Suppressor macrophage (primary cell): ENCODE measurements at places on chromosomes 4 and X.

- peak; percentile 48 for DNase-seq
Measured at GRCh38 chrX:129318375-129318774, 204.9 kb downstream of the SMARCA1 start.

DNA sequence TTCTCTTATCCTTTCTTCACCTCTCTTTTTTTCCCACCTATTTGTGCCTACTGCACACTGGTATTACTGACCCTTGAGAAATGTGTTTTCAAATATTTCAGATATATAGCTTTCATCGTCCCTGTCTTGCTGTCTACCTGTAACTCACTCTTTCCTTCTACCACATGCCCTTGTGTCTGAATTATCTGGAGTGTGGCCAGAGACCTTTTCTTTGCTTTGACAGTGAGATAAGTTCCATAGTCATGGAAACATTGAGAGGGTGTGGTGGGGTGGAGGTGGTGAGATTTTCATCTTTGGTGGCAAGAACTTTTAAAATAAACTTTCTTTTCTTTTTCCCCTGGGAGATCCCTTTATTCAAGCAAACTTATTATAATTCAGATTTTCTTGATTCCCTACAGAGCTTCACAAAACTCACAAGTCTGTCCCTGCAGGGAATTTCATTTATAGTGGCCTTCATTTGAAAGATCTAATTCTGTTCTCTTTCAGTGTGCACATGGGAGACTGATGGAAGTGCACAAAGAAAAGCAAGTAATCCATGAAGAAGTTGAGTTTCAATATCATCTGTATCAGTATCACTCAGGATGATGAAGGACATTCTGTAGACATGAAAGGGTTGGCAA, 95.7 kb downstream of the SH2D1A start:
- no peak for DNase-seq

GRCh38 chr4:102037566-102037965, 247.0 kb downstream of the BANK1 start:
- DNase-seq = no peak

DNA sequence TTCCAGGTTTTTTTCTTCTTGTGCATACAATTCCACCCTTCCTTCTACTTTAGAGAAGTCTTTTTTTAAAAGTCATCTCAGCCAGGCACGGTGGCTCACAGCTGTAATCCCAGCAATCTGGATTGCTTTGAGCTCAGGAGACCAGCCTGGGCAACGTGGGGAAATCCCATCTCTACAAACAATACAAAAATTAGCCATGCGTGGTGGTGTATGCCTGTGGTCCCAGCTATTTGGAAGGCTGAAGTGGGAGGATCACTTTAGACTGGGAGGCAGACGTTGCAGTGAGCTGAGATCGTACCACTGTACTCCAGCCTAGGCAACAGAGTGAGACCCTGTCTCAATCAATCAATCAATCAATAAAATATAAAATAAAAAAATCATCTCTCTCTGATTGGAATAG, 14.8 kb downstream of the ELOVL6 start:
- no peak for DNase-seq

- no peak for DNase-seq
Measured at GRCh38 chrX:55640854-55641253, 17.7 kb downstream of the FOXR2 start.

DNA sequence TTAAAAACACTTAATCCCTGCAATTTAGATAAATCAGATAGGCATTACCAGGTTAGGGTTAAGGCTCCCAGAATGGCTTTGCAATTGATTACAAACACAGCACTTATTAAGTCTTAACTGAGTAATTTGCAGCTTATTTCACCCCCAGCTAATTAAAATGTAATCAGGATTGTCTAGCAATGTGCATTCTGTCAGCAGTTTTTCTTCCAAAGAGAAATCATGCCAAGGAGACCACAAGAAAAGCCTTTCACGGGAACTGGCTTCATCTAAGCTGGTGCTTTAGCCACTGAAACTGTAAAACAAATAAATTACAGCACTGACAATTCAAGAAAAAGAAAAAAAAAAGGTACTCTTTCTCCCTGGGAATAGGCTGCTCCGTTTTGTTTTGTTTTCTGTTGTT, 2.1 kb downstream of the ANOS1 start:
- DNase-seq = no peak

GRCh38 chr4:144962300-144962699, 135.7 kb downstream of the ANAPC10 start:
- DNase-seq = no peak

GRCh38 chrX:153496590-153496959, 1.8 kb downstream of the BGN start:
- no peak for DNase-seq

DNA sequence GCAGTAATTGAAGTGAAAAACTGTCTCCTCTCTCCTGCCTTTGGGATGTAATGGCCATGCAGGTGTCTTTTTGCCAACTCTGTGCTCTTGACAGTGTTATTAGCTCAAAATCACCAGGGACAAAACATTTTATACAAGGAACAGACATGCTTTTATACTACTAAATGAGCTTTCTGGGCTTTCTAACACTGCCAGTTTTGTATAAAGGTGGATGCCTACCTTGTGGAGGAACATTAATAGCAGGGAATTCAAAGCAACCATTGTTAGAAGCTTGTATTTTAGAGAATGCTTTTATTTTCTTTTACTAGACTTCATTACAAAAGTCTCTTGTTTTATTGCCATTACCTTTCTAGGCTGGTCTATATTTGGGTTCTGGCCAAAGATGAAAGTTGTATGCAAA, 54.7 kb upstream of the ARSJ start:
- DNase-seq = no peak
